ENCODE measurements at places on chromosomes 12 and 14. TPM values are rescaled to one million over a fixed set of nuclear protein-coding genes. Genes with fewer than 3 reads are reported as not detected.

The KLRD1 gene
- 0.05 TPM for total RNA-seq

The SAMD4A gene
- total RNA-seq = 2.8 TPM

The APOF gene
- not detected for total RNA-seq

The SALL2 gene
- total RNA-seq = 6.3 TPM

The TSPAN8 gene
- not detected for total RNA-seq

The STRAP gene
- total RNA-seq = 139 TPM

The CACNA1C gene
- total RNA-seq = 0.11 TPM

The RFX4 gene
- not detected for total RNA-seq

The BCL2L14 gene
- 7.3 TPM for total RNA-seq

The DPPA3 gene
- total RNA-seq = not detected

The VTI1B gene
- total RNA-seq = 58.3 TPM

The CLEC12A gene
- not detected for total RNA-seq

The AMHR2 gene
- not detected for total RNA-seq

The TMEM132D gene
- not detected for total RNA-seq

The RPGRIP1 gene
- 0.14 TPM for total RNA-seq

The CHGA gene
- total RNA-seq = not detected

The FOXN4 gene
- not detected for total RNA-seq

The SERPINA1 gene
- 140 TPM for total RNA-seq

The ACRBP gene
- total RNA-seq = 1.7 TPM

The NANOG gene
- total RNA-seq = not detected

The KRT8 gene
- 1.1 TPM for total RNA-seq

Data from activated CD4-positive, alpha-beta T cell treated with anti-CD3 and anti-CD28 coated beads for 36 hours (primary cell).